ENCODE measurements at places on chromosomes 4 and X.
A peak's percentile ranks its signal among the peaks of the same experiment; 100 is the strongest.

- peak; percentile 69 for DNase-seq
These were observed 689 bp upstream of the OGT start for GRCh38 chrX:71532078-71532752.

DNA sequence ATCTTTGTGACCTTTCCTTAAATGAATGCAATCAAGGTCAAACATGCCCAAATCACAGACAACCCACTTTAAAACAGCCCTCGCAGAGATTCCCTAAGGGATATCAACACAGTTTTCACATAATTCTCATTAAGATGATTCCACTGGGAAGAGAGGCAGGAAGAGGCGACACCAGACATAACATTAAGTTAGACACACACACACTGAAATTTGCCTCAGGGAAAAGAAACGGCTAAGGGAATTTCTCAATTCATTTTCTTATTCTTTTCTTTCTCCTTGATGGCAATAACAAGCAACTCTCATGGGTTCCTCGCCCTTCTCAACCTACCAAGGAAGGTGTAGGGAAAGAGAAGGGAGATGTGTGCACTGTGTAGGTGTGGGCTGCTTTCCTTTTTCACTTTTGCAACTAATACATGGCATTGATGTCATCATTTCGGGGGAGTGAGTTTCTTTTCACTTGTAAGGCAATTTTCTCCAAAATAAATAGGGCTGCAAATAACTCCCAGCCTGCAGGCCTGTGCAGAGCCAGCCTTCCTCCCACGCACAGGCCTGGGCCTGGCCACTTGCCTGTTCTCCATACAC, 41.4 kb downstream of the SOD3 start:
- DNase-seq: no peak

DNA sequence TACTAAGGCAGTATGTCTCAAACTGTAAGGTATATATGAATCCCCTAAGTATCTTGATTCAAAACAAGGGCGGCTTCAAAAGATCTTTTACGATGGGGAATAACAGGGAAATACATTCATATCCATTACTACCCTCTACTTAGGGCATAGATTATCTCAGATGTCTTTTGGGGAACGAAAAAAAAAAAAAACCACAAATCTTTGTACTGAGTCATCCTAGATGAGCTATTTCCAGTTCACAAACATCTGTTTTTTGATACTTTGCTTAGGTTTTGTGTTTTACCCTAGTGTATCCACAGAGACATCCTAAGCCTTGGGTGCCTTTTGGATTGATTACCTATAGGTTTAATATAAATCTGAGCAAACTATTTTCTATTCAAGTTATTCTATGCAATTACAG, 457.2 kb downstream of the NLGN4X start:
- DNase-seq: no peak

GRCh38 chr4:139853309-139853708, 187.7 kb downstream of the MGST2 start:
- no peak for DNase-seq

DNA sequence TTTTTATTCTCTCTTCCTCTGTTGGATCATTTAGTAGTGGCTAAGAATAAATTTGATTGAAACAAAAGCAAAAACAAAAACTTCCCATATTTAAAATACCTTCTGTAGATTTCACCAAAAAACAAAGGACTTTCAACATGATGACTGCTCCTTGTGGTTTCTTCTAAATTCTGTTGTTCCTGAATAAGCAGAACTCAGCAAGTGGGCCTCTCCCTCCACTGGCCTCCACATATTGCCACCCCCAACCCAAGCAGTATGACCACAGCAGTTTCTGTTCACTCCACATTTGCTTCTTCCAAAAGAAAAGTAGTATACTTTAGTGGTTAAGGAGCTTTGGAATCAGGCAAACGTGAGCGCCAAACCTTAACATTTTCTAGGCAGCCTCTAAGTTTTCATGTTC, 114.7 kb downstream of the COX18 start:
- no peak for DNase-seq

DNA sequence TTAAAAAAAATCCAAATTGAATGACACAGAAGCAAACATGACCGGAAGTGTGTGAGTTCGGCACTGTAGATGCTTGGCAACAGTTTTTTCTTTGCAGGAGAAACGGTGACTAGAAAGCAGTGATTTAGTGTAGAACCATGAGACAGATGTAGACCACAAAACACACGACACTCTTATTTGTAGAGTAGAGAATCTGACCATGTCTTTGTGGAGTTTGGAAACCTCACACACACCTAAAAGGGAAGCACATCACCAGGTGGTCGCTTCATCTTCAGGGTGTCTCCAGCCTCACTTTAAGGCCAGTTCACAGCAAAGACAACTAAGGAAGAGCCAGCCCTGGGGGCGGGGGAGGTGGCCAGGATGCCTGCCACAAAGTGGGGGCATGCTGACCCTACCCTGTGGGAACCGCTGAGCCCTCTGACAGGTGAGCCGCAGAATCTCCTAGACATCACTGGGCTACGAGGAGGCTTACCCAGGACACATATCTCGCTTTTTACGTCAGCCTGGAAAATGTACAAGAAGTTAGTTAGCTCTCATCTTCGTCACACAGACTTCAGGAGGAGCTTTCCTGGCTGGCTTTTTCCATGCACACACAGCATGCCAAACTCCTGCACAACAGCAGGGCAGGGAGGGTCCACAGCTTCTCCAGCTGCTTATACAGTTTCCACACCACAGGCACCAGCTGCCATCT, 64.4 kb upstream of the PDLIM3 start:
- no peak for DNase-seq

DNA sequence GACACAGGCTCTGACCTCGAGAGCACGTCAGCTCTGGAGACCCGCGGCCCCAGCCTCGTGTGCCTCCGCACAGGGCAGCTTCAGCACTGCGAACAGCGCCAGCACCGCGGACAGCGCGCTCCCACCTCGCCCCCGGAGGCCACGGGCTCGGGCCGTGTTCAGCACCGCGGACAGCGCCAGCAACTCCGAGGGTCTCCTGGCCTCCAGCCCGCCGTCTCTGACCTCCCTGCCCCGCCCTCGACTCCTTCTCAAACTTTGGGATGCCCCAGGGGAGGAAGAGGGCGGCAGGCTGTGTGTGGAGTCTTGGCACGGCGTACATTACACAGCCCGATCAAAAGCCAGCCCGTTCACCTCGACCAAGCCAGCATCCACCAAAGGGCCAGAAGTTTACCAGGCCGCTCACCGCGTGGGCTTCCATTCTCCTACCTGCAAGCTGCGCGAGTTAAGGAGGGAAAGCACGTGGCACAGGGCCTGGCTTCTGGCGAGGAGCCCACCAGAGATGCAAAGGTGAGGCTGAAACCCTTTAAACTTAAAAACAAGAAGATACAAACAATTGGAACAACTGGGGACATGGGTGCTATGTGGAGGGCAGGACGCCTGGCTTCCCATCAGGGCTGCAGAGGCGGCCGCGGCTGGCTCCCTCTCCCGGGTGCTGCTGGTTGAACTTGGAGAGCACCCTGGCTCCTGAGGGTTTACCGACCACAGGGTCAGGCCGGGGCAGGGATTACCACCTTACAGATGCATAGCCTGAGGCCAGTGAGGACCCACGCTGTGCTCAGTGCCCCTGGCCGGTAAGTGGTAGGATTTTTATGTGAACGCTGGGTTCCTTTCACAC, 4.5 kb upstream of the NKX1-1 start:
- peak; percentile 62 for DNase-seq

DNA sequence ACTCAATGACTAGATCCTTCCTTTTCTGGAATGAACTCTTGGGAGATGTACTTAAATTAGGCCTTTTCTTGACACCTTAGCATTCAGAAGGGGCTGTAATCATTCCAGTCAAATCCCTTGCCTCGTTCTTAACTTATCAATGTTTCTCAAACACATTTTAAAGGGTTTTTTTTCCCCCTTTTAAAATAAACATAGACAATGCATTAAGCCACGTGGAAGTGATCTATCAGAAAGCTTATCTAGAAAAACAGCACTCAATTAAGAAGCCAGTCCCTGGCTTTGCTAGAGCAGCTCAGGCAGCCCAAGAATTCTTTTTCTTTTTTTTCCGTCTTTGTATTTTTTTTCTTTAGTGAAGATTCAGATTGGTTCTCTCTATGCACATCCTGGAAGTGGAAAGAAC, 118.2 kb downstream of the PCDH7 start:
- no peak for DNase-seq

- DNase-seq: no peak
These were observed 107.6 kb downstream of the ATXN3L start for GRCh38 chrX:13212191-13212651.

GRCh38 chr4:123599061-123599919, 202.7 kb downstream of the SPRY1 start:
- peak; percentile 11 for DNase-seq

DNA sequence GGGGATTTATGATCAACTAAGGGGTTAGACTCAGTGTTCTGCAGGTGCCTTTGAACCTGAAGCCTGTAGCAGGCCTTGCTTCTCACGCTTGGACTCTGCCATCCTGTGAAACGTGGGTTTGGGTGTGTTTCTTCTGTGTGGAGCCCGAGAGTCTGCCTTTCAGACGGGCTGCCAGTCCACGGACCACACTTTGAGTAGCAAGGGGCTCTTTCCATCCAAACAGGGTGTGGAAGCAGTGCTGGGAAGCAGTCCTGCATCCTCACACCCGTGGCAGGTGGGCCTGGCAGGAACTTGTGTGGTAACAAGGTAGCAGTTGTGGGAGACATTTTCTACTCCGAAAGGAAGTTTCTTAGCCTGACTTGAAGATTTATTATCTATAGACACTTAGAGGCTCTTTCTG, 22.7 kb downstream of the RGS12 start:
- DNase-seq: no peak

GRCh38 chrX:44996277-44996676, 123.3 kb downstream of the KDM6A start:
- DNase-seq: no peak

GRCh38 chrX:14027511-14028019, 2.1 kb downstream of the GEMIN8 start:
- peak; percentile 20 for DNase-seq

- no peak for DNase-seq
These were observed 62.7 kb downstream of the TBC1D14 start for GRCh38 chr4:6972375-6972650.

- DNase-seq: no peak
These were observed 10.5 kb downstream of the CD99L2 start for GRCh38 chrX:150887906-150888465.

GRCh38 chr4:3582091-3582475, 49.9 kb upstream of the LRPAP1 start:
- DNase-seq: no peak

GRCh38 chr4:90071289-90072235, 55.6 kb upstream of the CCSER1 start:
- DNase-seq: no peak

DNA sequence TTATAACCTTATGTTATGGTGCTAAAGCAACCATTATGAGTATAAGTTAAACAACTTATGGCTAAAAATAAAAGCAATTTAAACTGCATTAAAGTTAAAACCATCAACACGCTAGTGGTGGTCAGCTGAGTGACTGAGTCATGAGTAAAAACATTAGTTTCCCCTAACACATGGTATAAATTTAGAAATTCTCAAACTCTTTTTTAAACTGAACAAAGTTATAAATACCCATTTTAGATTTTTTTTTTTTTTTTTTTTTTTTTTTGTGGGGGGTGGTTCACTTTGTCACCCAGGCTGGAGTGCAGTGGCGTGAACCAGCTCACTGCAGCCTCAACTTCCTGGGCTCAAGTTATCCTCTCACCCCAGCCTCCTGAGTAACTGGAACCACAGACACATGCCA, 5.4 kb upstream of the BBS7 start:
- DNase-seq: no peak

DNA sequence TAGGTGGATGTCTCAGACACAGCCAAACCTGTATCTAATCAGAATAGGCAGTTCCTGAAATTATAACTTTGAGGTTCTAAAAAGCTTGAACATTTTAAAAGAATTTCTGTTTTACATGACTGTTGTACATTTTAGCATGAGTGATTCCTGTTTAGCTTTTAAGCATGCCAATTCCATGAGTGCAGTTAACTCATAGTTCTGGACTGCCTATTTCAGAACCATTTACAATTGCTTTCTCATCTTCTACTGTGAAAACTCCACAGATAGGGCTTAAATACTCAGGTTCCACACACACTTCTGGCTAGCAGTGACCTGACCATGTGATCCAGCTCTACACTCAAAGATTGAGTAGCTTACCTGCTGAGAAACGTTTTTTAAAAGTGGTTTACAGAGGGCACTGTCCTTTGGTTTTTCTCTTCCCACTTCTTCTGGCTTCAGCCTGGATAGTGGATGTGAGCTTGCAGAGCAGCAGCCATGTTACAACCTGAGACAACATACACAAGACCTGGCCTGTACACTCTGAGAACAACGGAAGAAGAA, 280.8 kb downstream of the ANKRD50 start:
- DNase-seq: no peak

DNA sequence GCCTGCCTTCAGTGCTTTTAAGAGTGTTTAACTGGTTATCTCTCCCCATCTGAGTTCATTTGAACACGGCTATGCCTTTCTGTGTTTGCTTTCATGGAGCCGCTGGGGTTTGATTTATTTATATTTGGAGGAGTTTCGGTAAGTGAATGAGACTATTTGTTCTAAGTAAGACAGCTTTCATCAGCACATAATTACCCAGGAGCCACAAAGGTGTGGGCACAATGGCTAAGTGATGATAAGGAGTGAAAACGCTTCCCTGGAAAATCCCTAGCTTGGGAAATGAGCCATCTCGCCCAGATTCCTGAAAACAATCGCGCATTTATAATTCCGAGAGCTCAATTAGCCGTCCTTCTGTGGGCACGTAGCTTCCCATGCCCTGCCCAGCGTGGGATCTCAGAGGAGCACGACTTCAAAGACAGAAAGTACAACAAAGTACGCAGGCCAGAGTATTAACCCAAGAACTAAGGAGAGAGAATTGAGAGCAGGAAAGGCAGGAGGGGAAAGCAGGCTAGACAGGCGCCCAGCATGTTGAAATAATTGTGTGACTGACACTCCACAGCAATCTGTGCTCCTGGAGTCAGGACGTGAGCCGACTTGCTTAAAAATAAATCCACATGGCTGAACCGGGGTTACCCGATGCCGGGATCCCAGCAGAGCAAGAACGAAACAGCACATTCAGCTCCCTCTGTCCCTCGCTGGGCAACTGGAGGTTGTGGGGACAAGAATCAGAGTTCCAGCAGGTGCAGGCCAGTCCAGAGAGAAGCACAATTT, 99.0 kb downstream of the DHRSX start:
- DNase-seq: no peak

DNA sequence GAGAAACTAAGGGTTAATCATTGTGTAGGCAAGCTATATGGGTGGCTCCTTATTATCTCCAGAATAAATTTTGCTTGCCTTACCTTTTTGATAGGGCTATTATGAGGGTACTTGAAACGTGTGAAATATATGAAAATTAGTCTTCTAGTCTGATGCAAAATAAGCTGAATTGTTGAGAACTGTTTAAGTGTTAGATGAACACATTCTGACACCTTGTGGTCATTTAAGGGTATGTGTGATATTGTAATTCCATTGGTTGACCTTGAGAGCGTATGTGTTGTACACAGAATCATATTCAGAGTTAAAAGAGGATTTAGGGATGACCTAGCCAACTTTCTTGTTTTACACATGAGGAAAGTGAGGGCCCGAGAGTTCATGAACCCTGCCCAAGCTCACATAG, 44.6 kb upstream of the LINC00632 start:
- DNase-seq: no peak

GRCh38 chrX:149962859-149963757, 24.8 kb upstream of the EOLA2 start:
- peak; percentile 35 for DNase-seq

Data from erythroblast (primary cell).